NCI-H446 (cell line): ENCODE measurements at places on chromosomes 3 and 15.

GRCh38 chr3:174342941-174343501 is 516.1 kb upstream of the NAALADL2 start:
- DNase-seq = no peak

- DNase-seq = no peak
Measured at GRCh38 chr15:66401130-66402021, 14.7 kb downstream of the MAP2K1 start.

DNA sequence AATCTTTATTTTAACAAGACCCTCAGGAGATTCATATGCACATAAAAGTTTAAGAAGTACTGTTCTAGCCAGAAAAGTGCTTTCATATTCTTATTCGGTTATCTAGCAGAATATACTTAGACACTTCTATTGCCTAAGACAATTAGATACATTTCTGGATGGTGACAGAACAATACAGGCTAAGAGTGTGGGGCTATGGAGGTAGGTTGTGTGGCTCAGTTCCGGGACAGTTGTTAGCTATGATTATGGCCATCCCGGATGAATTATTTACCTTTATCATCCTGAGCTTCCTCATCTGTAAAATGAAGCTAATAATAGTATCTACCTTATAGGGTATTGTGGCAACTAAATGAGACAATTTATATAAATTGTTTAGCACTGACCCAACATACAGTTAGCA is 6.6 kb downstream of the FAM98B start:
- no peak for DNase-seq

DNA sequence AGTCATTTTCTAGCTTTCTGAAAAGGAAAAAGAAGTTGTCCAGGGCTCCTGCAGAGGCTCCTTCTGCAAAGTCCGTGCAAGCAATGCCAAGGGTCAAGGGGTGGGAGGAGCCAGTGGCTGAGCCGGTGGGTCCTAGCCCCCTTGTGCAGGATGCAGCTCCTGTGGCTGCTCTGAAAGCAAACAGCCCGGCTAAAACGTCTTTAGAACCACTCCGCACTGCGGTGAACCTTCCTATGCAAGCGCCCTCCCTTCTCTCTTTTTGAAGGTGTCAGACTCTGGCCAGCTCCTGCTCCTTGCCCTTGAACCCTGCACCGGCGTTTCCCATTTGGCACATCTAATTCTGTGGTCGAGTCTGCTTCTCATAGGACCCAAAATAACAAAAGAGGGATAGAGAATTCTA is 183.1 kb downstream of the UACA start:
- no peak for DNase-seq

- DNase-seq = no peak
Measured at GRCh38 chr15:95326431-95327182, 1003.9 kb upstream of the NR2F2 start.
